ENCODE measurements at places on chromosomes 16 and 17.

DNA sequence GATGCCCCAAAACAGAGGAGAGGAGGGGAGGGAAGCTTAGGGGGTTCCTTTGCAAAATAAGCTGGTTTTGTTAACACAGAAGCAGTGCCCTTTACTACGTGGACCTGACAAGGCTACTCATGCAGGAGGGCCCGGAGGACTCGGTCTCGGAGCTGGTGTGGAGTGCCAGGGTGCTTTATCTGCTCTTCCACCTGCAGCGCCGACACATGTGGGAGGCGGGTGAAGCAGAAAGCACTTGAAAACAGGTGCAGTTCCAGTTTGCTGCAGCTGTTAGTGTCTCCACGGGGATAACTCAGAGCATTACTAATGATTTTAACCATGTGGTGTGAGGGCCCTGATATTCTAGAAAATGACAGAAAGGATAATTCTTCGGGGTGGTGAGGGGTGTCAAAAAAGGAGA is 35.0 kb upstream of the MNT start:
- no peak for DNase-seq

DNA sequence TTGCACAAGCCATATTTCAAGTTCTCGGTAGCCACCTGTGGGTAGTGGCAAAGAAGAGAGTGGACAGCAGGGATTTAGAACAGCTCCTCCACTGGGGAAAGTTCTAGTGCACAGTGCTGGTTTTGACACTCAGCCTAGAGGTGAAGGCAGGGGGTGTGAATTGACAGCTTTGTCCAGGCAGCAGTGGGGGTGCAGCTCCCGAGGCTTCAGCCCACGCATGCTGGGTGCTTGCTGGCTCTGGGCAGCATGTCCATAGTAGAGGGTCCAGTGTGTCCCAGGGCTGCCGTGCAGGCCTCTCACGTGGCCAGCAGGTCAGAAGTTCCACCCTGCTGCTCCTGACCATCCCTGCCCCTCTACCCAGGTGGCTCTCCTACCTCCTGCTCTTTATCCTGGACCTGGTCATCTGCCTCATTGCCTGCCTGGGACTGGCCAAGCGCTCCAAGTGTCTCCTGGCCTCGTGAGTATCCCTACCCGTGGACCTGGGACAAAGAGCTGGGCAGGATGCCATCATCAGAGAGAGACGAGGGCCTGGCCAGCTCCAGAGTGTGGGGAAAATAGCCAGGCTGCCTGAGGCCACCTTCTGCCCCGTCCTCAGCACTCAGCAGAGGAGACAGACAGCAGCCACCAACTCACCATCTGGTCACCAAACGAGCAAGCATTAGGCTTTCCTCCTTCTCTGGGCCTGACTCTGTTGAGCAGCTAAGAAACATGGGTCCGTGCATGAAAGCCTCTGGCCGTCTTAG is 29.8 kb downstream of the TTYH2 start:
- no peak for DNase-seq

- no peak for DNase-seq
Observed at GRCh38 chr16:13896543-13897182, 23.3 kb upstream of the ERCC4 start.

GRCh38 chr17:47621293-47622179 is 28.2 kb upstream of the KPNB1 start:
- peak; percentile 92 for DNase-seq

- no peak for DNase-seq
Observed at GRCh38 chr17:57818066-57818465, 31.8 kb downstream of the MRPS23 start.

DNA sequence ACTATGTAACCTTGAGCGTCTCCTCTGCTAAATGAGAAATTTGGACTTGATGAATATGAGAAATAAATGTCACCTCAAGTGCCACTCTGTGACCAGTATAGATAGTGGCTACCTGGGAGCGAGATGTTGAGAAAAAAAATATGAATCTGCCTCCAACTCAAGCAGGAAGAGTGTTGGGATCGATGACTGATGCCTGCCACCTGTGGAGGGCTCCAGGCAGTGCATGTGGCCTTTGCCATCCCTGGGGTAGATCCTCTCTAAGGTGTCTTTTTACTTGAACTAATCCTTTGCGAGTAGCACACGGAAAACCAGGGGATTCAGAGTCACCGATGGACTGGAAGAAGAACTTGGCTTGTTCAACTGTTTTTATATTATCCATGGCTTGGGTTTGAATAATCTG is 9.4 kb downstream of the CCDC182 start:
- peak; percentile 11 for DNase-seq

GRCh38 chr16:8229011-8229520 is 361.2 kb downstream of the TMEM114 start:
- no peak for DNase-seq

DNA sequence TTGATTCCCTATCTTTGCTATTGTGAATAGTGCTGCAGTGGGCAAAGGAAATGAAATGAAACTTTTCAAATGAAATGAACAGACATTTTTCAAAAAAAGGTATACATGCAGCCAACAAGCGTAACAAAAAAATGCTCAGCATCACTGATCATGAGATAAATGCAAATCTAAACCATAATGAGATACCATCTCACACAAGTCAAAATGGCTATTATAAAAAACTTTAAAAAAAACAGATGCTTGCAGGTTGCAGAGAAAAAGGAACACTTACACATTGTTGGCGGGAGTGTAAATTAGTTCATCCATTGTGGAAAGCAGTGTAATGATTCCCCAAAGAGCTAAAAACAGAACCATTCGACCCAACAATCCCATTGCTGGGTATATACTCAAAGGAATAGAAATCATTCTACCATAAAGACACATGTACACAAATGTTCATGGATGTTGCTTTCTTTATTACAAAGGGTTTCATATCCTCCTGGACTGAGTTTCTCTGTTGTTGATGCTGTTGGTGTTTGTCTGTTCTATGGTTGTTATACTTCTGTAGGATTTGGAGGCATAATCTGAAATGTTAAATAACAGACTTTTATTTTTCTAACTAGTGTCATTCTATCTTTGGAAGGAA is 99.3 kb upstream of the SOX9 start:
- DNase-seq = no peak

Data from renal cortical epithelial cell (primary cell).